ENCODE measurements at places on chromosomes 3 and 15.

GRCh38 chr15:50219820-50220219 lies 37.8 kb downstream of the SLC27A2 start:
- DNase-seq: no peak

DNA sequence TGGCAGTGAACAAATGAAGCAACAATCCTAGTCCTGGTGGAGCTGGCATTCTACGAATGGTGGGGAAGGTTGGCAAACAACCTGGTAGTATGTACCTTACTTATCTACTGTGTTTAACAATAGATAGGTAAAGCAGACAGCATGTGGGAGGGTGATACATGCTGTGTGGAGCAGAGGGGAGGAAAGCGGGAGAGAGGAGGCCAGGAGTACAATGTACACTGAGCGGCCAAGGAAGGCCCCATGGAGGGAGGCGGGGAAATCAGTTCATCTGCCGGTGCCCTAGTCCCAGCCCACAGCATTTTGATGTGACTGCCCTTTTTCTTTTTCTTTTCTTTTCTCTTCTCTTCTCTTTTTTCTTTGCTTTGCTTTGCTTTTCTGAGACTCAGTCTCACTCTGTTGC lies 5.3 kb upstream of the RHCG start:
- no peak for DNase-seq

DNA sequence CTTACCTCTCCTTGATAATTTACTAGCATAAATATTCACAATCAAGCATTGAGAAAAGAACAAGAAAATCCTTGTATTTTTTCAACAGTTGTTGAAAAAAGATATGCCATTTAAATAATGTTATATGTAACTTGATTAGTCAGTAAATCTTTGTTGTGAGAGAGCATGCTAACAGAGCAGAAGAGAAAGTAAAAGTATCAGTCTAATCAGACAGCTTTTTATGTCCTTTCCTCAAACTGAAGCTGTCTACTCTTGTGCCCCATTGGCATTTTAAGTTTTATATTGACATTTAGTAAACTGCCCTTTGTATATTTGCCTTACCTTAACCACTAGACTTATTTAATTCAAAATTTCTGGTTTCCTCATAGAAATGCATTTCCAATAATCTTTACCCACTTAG lies 668.7 kb downstream of the OTOL1 start:
- DNase-seq: no peak

DNA sequence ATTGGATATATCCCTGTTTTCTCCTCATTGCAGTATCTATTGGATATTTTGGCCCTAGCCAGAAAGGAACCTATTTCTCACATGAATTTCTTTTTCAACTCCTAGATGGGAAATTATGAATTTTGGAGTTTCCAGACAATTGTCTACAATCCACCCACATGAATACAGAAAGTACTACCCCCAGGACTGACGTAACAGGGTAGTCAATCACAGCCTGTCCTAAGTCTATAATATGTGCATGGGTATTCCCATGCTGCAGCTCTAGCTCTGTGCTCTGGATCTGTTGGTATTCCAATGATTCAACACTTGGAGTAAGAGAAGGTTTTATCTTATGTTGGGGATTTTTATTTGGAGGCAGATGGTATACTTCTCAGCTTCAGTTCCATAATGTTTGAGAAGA lies 393.1 kb upstream of the ARRDC4 start:
- DNase-seq: no peak

GRCh38 chr3:14210843-14211594 lies 32.4 kb downstream of the LSM3 start:
- peak; percentile 70 for DNase-seq

GRCh38 chr3:136714020-136714419 lies 38.2 kb downstream of the STAG1 start:
- no peak for DNase-seq

- peak; percentile 3 for DNase-seq
Observed at GRCh38 chr15:39596358-39597051, 15.6 kb downstream of the THBS1 start.

GRCh38 chr3:109125902-109126301 lies 8.0 kb upstream of the MORC1 start:
- DNase-seq: no peak

DNA sequence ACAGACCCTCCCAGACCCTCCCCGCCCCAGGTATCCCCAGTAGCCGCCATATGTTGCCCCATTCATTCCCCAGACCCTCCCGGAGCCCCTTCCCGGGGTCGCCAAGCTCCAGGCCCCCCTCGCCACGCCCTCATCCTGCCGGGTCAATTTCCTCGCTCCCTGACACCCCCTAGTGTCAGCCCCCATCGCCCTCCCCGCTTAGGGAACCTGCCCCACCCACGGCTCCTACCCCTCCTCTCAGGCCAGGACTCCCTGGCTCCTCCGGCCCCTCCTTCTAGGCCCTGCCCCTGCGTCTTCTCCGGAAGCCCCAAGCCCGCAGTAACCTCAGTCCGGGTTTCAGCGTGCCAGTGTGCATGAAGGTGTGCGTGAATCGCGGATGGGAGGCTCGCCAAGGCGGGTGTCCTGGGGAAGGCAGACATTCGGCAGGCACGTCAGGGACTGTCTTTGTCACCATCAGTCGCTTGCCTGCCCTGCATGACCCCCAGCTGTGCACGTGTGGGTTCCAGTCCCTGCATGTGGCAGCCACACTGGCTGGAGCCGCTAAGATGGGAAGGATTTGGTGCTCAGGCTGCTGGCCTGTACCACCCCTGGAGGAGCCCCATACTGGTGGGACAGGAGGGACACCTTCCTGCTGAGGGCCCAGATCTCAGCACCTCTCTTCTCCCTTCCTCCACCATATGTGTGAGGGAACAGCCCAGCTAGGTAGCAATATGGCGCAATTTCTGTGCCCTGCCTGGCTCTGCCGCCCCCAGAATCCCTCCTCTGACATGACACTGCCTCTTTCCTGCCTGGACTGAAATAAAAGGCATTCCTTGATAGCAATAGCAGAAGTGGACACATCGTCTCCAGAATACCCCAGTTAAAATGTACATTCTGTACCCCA lies 693 bp downstream of the DISP2 start:
- no peak for DNase-seq

GRCh38 chr3:143119009-143119914 lies at the start of gene CHST2:
Gene CHST2 (plus strand): TSS chr3:143119771. CDS start chr3:143120817, 1,046 bp downstream.
- peak; percentile 62 for DNase-seq

DNA sequence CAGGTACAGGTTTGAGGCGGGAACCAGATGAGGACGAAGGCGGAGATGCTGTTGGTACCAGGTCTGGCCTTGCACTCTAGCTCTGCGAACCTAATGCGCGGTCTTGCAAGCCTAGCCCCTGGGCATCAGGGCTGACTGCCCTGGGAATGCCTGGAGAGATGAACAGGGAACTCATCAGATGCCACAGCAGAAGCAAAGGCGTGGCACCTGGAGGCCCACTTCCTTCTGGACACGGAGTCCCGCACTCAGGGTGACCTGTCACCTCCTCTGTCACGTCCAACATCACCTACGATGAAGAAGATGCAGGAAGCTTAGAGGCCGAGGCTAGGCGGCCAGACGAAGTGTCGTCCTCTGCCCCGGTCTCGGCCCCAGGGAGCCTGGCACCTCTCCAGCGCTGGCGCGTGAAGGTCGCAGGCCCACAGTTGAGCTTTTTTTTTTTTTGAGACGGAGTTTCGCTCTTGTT lies 9.4 kb downstream of the RPLP1 start:
- no peak for DNase-seq

GRCh38 chr3:184171562-184171961 lies 3.1 kb upstream of the AP2M1 start:
- DNase-seq: no peak
